Vagina (tissue), 2 donors: ENCODE measurements at places on chromosomes 2 and 18.

GRCh38 chr2:196278491-196278911 is 107.1 kb upstream of the STK17B start:
- H3K4me1 ChIP-seq = peaks cover 27% of the 10 kb centered on the region
- H3K27me3 ChIP-seq = no peaks in the 10 kb centered on the region
- no peak overlapping the region for H3K27ac ChIP-seq

GRCh38 chr2:30272761-30273573 is 41.6 kb downstream of the LBH start:
- no peak for DNase-seq
- H3K4me3 ChIP-seq = no peak overlapping the region
- peaks cover 39% of the 10 kb centered on the region for H3K4me1 ChIP-seq
- no peaks in the 10 kb centered on the region for H3K27me3 ChIP-seq
- H3K36me3 ChIP-seq = no peaks in the 10 kb centered on the region
- H3K27ac ChIP-seq = peak overlapping the region; percentile 17

- no peaks in the 10 kb centered on the region for H3K27me3 ChIP-seq
- no peak for DNase-seq
- no peaks in the 10 kb centered on the region for H3K36me3 ChIP-seq
- peak overlapping the region; percentile 100 for H3K27ac ChIP-seq
- H3K4me3 ChIP-seq = peak overlapping the region; percentile 97
- peaks cover 33% of the 10 kb centered on the region for H3K4me1 ChIP-seq
Measured at GRCh38 chr2:45653122-45653913, 1.8 kb downstream of the PRKCE start.

GRCh38 chr18:31774477-31774785 is 13.8 kb upstream of the SLC25A52 start:
- H3K27me3 ChIP-seq = no peaks in the 10 kb centered on the region
- no peak for DNase-seq
- H3K27ac ChIP-seq = no peak overlapping the region
- H3K4me3 ChIP-seq = no peak overlapping the region

DNA sequence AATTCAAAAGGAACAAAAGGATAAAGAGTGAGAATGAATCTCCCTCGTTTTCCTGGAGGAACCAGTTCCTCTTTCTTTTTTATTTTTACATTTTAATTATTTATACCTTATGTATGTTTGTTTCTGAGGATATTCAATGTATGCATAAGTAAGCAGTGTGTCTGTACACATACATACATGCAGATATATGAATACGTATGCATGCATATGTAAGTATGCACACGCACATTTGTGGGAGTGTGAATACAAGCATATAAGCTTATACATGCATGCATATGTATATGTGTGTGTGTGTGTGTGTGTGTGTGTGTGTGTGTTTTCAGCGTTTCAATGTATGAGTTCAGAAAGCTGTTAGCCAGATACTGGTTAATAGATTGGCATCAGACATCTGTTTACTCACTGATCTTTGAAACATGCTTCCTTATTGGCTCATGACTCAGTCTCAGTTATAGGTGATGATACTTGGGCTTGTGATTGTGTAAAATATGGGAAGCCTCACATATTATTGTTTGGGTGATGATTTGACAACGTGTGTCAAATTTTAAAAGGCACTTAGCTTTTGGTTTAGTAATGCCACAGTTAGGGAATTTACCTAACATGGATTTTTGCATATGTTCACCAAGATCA is 279.7 kb upstream of the TRIB2 start:
- no peaks in the 10 kb centered on the region for H3K36me3 ChIP-seq
- no peak for DNase-seq
- H3K27me3 ChIP-seq = no peaks in the 10 kb centered on the region
- peaks cover 12% of the 10 kb centered on the region for H3K4me1 ChIP-seq

DNA sequence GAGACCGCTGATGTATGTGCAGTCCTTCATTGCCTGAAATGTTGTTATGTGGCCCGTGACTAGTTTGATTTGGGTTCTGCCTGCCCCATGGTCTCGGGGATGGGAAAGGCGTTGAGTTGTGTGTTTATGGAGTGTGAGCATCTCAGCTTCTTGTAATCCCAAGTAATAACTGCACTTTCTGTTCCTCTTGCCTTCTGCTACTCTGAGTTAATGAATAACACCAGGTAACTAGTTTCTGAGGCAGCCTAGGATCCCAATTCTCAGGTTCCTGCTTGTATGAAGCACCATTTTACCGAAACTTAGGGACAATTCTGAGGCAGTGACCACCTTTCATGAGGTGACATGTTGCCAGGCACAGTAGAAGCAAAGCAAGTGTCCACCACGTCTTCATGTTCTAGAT is 170.0 kb downstream of the ALK start:
- H3K27me3 ChIP-seq = no peaks in the 10 kb centered on the region
- H3K27ac ChIP-seq = no peak overlapping the region
- no peaks in the 10 kb centered on the region for H3K4me1 ChIP-seq

- no peak for DNase-seq
- no peaks in the 10 kb centered on the region for H3K27me3 ChIP-seq
- no peaks in the 10 kb centered on the region for H3K4me1 ChIP-seq
- no peak overlapping the region for H3K4me3 ChIP-seq
- no peak overlapping the region for H3K27ac ChIP-seq
- no peaks in the 10 kb centered on the region for H3K36me3 ChIP-seq
Measured at GRCh38 chr18:75173125-75173432, 35.9 kb downstream of the PTGR3 start.

DNA sequence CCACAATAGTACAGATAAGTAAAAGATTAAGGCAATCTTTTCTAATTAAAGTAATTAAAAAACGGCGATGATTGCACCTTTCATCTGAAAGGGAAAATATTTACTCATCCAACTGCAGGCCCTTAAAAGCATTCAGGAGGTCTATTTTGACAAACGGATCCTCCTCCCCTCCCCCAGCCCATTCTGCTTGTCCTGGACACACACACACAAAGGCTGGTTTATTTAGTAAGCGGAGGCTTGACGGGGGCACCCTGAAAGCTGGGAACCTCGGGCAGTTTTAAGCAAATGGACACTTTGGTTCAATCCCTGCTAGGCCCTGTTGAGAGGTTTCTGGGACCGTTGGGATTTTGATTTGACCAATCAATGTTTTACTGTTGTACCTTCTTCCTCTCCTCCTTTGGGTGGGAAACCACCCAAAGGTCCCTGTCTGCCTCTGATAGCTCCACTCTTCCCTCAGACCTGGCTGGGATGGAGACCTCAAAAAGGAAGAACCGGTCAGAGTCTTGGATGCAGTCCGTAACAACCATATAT is 135.8 kb upstream of the HAAO start:
- peaks cover 100% of the 10 kb centered on the region for H3K4me1 ChIP-seq
- DNase-seq = no peak
- peak overlapping the region; percentile 91 for H3K27ac ChIP-seq
- H3K36me3 ChIP-seq = no peaks in the 10 kb centered on the region

- H3K4me1 ChIP-seq = no peaks in the 10 kb centered on the region
- no peak overlapping the region for H3K27ac ChIP-seq
- H3K27me3 ChIP-seq = no peaks in the 10 kb centered on the region
- H3K4me3 ChIP-seq = no peak overlapping the region
- H3K36me3 ChIP-seq = no peaks in the 10 kb centered on the region
Measured at GRCh38 chr2:220143336-220143735, 515.9 kb downstream of the SLC4A3 start.

DNA sequence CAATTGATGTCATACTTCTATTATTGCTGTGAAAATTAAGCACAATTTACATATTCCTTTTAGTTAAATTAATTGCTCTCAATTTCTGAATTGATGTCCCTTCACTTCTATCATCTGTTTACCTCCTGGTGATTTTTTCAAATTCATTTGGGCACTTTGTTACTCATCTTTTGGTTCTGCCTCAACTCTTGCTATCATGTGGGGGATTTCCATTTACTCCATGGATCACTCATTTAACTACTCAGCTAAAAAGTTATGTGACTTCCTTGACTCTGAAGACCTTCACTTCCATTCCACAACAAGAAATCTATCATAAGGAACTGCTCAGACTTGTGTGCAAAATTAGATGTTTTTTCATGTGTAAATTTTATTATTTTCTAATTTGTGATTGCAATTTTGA is 126.2 kb downstream of the EHBP1 start:
- H3K27ac ChIP-seq = no peak overlapping the region
- DNase-seq = no peak
- no peak overlapping the region for H3K4me3 ChIP-seq

DNA sequence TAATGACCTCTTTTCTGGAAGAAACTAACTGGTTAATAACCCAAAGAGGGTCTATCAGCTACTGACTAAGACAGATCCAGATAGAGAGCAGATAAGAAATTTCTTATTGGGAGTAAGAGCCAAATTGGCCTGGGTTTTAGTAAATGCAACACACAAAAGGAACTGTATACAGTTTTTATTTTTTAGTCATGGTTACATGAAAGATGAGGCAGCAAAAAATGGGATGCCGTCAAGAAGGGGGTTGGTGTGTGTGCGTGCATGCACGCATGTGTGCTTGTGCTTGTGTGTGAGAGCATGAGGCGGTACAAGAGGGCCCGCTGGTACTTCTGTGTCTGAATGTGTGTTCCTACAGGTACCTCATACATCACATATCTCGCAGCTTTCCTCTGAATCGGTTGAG is 466.2 kb upstream of the HNRNPA3 start:
- no peaks in the 10 kb centered on the region for H3K27me3 ChIP-seq
- DNase-seq = no peak
- H3K27ac ChIP-seq = no peak overlapping the region
- peaks cover 34% of the 10 kb centered on the region for H3K4me1 ChIP-seq
- H3K4me3 ChIP-seq = no peak overlapping the region
- no peaks in the 10 kb centered on the region for H3K36me3 ChIP-seq

- H3K36me3 ChIP-seq = no peaks in the 10 kb centered on the region
- no peak for DNase-seq
- peaks cover 20% of the 10 kb centered on the region for H3K4me1 ChIP-seq
- no peak overlapping the region for H3K27ac ChIP-seq
Measured at GRCh38 chr2:220279840-220280239, 652.4 kb downstream of the SLC4A3 start.

- no peak for DNase-seq
- H3K36me3 ChIP-seq = no peaks in the 10 kb centered on the region
- no peaks in the 10 kb centered on the region for H3K27me3 ChIP-seq
Measured at GRCh38 chr2:12536976-12537375, 179.8 kb upstream of the TRIB2 start.

DNA sequence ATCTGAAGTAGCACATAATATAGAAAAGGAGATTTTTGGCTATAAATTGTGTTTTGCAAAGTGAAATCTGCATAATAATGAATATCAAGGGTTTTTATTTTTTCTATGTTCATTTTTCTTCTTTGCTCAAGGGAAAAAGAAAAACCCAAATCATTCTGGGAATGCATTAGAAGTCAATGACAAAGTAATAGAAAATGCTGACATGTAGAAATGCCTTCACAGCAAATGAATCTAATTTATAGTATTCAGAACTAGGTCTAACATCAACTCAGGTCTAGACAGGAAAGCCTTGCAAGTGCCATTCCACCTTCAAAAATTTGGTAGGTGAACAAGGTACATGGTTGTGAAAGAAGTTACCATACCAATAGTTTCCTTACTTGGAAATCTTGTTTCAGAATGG is 831.5 kb upstream of the CELF4 start:
- H3K4me3 ChIP-seq = no peak overlapping the region
- DNase-seq = no peak

DNA sequence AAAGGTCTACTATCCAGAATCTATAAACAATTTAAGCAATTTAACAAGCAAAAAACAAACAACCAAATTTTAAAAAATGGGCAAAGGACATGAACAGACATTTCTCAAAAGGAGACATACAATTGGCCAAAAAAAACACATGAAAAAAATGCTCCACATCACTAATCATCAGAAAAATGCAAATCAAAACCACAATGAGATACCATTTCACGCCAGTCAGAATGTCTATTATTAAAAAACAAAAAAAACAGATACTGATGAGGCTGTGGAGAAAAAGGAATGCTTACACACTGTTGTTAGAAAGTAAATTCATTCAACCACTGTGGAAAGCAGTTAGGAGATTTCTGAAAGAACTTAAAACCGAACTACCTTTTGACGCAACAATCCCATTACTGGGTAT is 66.4 kb upstream of the SESTD1 start:
- no peaks in the 10 kb centered on the region for H3K36me3 ChIP-seq
- no peak overlapping the region for H3K4me3 ChIP-seq
- DNase-seq = no peak
- H3K27me3 ChIP-seq = no peaks in the 10 kb centered on the region
- H3K27ac ChIP-seq = no peak overlapping the region

DNA sequence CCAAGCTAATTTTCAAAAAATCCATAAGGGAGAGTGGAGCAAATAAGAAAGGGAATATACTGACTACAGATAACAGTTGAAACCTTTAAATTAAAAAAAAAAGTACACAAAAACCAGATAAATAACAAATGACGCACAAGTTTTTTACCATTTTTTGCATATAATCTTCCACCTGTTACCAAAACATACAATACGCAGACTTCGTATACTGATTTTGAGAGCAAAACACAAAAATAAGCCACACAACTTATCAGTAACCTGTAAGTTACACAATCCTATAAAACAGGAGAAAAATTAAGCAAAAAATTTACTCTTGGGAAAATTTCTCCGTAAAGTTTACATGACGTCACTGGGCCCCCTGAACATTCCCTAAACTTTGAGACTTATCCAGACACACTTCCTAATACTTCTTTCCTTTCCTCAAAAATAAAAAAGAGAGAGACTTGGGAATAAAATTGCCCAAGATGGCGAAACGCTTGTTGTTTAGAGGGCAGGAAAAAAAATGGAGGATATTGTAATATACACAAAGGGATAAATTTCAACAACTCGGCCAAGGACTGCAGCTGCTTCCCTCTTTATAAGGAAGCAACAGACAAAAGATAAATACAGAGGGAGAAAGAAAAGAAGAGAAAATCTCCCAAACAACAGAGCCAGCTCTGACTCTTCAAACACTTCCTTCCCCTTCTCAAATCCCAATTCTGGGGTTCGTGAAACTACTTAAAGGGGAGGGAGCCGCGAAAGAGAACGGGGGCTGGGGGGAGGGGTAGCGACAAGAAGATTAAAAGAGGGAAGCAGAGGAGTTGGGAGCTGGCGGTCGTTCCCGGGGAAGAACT is 1.6 kb downstream of the BAZ2B start:
- peak overlapping the region; percentile 73 for H3K4me3 ChIP-seq
- DNase-seq = no peak
- H3K27ac ChIP-seq = peak overlapping the region; percentile 99
- H3K27me3 ChIP-seq = no peaks in the 10 kb centered on the region
- H3K36me3 ChIP-seq = no peaks in the 10 kb centered on the region

- H3K27ac ChIP-seq = no peak overlapping the region
- no peak overlapping the region for H3K4me3 ChIP-seq
- no peaks in the 10 kb centered on the region for H3K27me3 ChIP-seq
- no peak for DNase-seq
- peaks cover 19% of the 10 kb centered on the region for H3K4me1 ChIP-seq
Measured at GRCh38 chr2:36954977-36955607, 11.2 kb downstream of the STRN start.

GRCh38 chr2:43228756-43229659 is 2.6 kb upstream of the ZFP36L2 start:
- H3K27me3 ChIP-seq = no peaks in the 10 kb centered on the region
- H3K4me3 ChIP-seq = no peak overlapping the region
- no peaks in the 10 kb centered on the region for H3K36me3 ChIP-seq
- H3K27ac ChIP-seq = peak overlapping the region; percentile 98
- H3K4me1 ChIP-seq = peaks cover 21% of the 10 kb centered on the region
